CD4-positive, alpha-beta T cell treated with Interleukin-15 for 4 hours (primary cell): ENCODE measurements at places on chromosomes 3 and 15.

GRCh38 chr3:133600572-133601081, 27.1 kb downstream of the CDV3 start:
- no peak for DNase-seq

DNA sequence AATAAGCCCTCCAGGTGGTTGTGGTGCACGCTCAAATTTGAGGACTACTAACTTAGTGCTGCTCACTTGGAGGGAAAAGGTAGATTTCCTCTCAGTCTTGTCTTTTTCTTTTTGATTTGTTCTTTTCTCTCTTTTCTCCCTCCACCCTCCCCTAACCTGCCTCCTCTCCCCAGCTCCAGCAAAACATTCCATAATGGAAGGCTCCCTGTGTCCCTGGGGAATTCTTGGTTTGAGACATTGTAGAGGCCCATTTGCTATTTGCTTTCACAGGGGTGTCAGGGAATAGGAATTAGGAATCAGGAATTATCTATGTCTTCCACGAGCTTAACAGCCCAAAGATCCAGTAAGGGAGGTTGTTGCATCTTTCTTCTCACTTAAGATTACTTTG, 136.8 kb upstream of the UMPS start:
- no peak for DNase-seq

DNA sequence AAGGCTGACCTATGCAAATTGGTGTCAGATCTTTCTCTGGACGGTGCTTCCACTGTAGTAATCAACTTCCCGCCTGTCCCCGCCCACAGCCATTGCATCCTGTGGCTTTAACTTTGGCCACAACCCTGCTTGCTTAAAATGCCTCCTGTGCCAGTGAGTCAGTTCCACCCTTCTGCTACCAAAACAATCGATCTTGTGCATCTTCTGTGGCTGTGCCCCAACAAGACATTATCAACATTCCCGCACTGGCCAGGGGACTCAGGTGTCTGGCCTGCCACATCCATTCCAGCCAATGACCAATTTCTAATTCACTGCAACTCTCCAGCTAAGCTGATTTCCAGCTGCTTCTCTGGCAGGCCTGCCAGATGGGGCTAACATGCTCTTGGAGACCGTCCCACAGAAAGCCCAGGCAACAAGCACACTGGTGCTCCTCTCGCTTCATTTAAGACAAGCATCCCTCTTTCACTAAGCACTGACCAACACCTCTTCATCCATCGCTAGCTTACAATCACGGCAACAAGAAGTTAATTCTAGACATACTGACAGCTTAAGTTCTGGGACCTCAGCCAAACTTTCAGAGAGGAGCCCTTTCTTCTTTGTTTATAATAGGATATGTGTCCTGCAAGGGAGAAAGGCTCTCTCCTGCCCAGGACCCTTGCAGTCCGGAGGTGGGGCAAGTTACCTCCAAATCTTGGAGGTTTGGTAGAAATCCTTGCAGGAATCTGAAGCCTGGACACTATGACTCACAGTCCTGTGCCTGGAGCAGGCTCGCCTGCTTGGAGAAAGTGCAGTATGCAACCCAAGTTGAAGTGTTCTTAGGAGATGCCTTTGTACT, 6.7 kb downstream of the CA12 start:
- DNase-seq = peak; percentile 2

GRCh38 chr15:76058714-76059319, 968 bp upstream of the TMEM266 start:
- no peak for DNase-seq

DNA sequence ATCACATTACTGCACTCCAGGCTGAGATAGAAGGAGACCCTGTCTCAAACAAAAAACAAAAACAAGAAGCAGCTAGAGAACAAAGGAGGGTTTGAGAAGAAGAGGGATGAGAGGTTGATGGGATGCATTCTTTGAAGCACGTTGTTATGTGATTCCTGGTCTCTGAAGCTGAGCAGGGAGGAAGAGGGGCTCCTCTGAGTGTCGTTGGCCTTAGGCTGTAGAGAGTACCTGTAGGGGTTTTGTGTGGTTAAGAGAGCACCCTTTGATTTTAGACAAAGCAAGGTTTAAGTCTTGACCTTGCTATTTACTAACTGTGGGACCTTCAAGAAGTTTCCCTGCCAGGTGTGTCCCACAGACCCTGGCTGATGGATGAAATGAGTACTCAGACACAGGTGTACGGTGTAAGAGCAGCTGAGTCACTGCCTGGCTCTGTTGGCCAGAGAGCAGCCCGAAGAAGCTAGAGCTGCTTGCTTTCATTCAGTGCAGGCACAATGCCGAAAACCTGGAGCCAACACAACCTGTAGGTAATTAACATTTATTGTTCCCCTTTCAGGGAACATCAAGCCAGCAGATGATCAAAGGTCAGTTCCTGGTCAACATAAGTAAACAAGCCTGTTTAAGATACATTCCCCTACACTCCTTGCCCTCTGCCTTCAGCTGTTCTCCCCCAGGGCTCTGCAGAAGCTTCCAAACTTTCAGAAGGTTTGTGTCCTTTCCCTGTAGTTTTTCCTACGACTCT, 67.2 kb downstream of the LRRK1 start:
- no peak for DNase-seq

DNA sequence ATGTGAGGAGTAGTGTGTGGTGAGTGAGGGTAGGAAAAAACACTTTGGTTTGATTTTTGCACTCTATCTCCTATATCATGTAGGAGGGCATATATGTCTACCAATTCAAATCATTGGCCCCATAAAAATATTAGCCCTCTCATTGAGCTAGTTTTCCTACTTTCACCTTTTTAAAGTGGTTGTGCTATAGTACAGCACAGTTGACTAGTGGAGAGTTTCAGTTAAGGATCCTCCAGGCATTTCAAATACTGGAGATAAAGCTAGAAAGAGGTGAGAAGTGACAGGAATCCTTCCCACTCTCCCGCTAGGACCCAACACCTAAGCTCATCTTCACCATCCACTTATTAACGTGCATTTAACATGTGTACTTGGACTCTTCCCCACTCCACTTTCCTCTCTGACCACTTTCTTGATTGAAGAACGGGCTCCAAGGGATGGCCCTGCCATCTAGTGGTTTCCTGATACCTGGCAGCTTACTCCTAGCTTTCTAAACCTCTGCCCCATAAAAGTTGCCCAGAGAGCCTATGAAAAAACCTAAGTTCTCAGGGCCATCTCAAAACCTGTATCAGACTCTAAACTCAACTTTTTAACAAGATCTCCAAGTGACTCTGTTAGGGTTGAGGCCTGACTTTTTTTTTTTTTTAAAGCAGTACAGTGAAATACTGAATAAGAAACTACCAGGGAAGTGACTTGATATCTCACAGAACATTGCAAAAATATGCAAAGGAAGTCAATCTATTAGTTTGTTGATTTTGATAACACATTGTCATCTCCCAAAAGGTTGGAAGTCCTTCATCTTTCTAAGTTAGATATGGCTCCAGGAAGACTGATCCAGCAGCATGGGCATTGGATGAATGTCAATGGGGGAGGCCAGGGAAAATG, 17.9 kb downstream of the IL12A start:
- DNase-seq = peak; percentile 18

- DNase-seq = peak; percentile 12
Measured at GRCh38 chr15:71386448-71387236, 271.4 kb downstream of the THSD4 start.

- no peak for DNase-seq
Measured at GRCh38 chr3:62562017-62562416, 188.7 kb upstream of the FEZF2 start.

- no peak for DNase-seq
Measured at GRCh38 chr15:63576441-63576840, 20.7 kb upstream of the FBXL22 start.

GRCh38 chr3:126414961-126415660, 20.4 kb downstream of the CFAP100 start:
- DNase-seq = no peak

DNA sequence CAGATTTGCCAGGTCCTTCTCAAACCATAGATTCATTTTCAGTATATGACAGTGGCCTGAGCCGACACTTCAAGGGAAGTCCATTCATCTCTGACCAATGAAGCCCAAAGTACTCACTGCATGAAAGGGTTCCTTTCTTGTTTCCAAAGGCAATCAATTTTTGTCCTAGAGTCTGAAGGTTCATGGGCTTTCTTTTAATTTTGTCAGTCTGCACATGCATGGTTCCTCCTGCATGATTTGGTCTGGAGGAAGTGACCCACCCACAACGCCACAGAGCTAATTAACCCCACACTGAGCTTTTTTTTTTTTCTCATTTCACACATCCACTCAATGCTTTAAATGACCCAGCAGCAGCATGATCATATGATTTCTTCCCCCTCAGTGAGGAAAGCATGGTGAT, 216.4 kb downstream of the TIGIT start:
- no peak for DNase-seq

- DNase-seq = no peak
Measured at GRCh38 chr3:11159421-11159904, 5.2 kb downstream of the HRH1 start.
